ENCODE measurements at places on chromosomes 16 and 17.

- DNase-seq, result no peak
Observed at GRCh38 chr17:67531291-67531690, 154.2 kb downstream of the PITPNC1 start.

GRCh38 chr17:12667299-12667958, 1.7 kb downstream of the MYOCD start:
- DNase-seq, result no peak

GRCh38 chr16:72171236-72171635, 719 bp downstream of the PMFBP1 start:
- no peak for DNase-seq

- DNase-seq, result no peak
Observed at GRCh38 chr16:24571096-24571495, 31.7 kb downstream of the RBBP6 start.

- DNase-seq, result no peak
Observed at GRCh38 chr17:59493867-59494266, 71.5 kb upstream of the DHX40 start.

DNA sequence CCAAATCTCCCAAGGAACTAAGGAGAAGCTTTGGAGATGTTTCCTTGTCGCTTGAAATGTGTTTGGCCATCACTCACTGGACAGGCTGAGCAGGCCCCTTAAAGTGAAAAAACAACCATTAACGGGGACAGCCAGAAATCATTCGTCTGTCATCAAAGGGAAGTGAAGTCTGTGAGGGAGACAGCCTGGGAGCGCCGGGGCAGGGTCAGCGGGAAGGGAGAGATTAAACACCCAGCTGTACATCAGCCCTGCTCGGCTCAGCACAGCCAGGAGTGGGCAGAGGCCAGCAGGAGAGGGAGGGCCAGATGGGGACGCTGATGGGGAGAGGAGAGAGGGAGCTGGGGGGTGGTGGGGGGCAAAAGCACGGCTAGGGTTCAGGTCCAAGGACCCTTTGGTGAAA, 105.1 kb downstream of the SDK2 start:
- DNase-seq, result no peak

DNA sequence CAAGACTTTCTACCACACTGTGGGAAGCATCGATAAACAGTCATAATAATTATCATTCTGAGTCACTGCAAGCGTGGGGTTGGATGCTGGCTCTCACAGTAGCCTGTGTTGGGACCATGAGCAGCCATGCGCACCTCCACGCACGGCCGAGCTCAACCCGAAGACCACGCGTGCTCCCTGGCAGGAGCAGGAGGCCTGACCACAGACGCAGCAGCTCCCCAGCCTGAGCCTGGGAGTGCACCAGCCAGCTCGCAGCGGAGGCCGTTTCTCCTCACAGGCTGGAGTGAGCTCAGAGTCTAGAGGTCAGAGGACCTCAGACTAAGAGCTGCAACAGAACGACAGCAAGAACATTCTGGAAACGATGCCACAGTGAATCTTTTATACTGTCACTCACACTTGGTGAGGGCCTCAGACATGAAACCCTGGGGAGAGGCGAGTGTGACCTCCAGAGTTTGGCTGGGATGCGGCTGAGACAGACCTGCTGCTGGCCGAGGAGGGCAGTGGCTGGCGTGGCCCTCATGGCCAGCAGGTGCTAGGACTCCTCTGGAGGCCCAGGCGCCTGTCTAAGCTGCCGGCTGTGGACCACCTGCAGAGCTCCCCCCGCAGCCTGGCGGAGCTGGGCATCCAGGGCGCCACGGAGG, 6.0 kb downstream of the NDUFAF8 start:
- DNase-seq, result no peak

DNA sequence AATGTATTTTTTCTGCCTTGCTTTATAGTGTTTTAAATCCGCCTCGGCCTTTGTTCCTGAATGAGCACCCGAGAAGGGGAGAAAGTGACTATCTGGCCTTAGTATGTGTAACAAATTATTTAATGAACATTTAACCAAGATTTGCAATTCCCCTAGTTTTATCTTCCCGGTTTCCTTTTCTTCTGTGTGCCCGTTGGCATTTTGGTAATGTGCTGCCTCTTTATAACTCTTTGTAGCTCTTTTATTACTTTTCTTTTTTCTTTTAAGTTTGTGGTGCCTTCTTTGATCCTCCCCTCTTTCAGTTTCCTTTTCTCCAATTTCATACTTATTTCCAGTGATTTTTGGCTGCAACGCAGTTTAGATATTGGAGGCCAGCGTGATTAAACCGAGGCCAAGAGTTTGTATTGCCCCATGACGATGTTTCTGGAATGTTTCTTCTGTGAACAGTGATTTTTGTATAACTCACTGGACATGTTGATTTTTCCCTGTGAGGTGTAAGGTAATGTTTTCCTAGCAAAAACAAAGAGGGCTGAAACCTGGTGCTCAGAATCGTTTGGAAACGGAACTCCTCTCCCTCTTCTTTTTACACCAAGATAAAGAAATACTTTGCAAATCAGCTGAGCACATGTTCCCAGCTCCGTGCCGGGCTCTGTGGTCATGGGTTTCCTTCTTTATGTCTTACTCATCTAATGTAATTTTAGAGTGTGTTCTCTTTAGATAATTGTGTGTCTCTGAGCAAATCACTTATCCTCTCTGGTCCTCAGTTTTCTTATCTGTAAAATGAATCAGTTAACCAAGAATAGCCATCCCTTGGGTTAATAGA, 344.3 kb downstream of the WWOX start:
- DNase-seq, result no peak

DNA sequence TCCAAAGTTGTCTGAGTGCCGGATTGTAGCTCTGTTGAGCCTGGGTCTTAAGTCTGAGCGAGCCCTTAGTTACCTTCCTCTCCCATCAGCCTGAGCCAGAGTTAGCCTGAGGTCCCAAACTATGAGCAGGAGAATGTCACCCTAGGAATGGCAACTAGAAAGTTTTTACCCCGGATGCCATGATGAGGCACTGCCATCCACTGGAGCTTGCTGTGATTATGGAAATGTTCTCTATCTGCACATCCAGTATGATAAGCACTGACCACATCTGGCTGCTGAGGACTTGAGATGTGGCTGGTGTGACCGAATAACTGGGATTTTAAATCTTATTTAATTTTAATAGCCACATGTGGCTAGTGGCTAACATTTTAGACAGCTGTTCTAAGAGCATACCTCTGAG, 550.0 kb downstream of the CDH13 start:
- no peak for DNase-seq

- DNase-seq, result no peak
Observed at GRCh38 chr17:48455791-48456190, 25.8 kb upstream of the SKAP1 start.

GRCh38 chr16:2398520-2398919, 30.7 kb upstream of the CCNF start:
- DNase-seq, result no peak

DNA sequence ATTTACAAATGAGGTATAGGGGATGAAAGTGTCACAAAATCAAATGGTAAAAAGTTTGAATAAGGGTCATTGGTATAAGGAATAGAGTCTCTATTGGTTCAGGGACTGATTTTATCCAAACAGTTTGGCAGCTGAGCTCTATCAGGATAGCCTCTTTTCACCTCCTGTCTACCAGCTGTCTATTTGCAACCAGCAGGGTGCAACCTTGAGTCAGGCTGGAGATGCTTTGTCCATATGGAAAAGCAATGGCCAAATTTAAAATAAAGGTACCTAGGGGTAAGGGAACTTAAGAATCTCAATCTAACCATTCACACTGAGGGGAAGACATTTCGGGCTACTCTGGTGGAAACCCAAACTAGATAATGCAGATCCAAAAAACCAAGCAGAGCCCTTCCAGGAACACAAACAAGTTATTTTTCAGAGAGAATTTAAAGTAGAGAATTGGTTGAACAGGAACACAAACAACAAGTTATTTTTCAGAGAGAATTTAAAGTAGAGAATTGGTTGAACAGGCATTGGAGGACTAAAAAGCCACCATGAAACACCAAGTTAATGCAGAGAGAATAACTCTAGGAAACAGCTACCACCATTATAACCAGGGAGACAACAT, 12.6 kb upstream of the CA10 start:
- DNase-seq, result no peak

DNA sequence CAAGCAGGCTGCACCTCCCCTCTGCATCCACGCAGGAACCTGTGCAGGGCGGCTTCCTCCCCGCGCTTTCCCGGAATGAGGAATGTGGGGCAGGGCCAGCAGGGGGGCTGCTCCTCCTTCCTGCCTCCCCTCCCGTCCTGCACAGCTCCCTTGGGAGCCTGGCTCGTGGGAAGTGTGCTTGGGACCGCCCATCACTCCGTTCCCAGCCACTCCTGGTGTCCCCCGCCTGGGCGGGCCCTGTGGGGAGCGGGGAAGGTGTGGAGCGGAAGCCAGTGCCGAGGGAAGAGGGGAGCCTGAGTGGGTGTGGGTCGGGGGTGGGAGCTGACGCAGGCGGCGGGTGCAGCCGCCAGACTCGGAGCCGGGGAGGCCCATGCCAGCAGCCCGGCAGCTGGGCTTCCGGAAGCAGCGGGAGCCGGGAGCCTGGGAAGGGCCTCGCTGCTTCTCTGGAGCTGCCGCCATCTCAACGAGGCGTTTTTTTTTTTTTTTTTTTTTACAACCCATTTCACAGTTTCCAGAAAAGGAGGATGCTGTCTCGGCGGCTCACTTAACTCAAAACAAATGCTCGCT, 24.1 kb downstream of the BAHCC1 start:
- DNase-seq, result no peak

GRCh38 chr17:29248845-29249244, 2.2 kb downstream of the CRYBA1 start:
- DNase-seq, result no peak

- no peak for DNase-seq
Observed at GRCh38 chr16:72963533-72964315, 84.2 kb downstream of the ZFHX3 start.

DNA sequence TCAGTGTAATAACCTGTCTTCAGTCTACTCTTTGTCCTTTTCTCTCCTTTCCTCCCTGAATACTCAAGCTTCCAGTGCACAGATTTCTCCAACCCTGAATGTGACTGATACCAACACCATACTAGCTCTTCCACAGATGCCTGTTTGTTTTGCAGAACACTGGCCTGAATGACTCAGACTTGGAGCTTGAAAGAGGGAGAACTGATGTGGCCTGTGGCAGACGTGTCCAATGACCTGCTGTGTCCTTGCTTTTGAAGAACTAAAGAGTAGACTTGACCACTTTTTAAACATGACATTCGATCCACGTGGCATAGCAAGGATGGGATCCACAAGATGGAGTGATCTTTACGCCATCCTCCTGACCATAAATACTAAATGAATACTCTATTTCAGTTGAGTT, 361.0 kb downstream of the WWOX start:
- DNase-seq, result no peak

- no peak for DNase-seq
Observed at GRCh38 chr16:72201387-72201786, 29.4 kb upstream of the PMFBP1 start.

DNA sequence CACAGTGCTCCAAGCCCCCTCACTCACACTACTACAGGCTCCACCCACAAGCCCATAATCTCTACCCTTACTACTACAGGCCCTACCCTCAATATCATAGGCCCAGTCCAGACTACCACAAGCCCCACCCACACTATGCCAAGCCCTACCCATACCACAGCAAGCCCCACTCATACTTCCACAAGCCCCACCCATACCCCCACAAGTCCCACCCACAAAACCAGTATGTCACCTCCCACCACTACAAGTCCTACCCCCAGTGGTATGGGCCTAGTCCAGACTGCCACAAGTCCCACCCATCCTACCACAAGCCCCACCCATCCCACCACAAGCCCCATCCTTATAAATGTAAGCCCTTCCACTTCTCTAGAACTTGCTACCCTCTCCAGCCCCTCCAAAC, 13.8 kb downstream of the RIPOR1 start:
- DNase-seq, result peak; percentile 60

DNA sequence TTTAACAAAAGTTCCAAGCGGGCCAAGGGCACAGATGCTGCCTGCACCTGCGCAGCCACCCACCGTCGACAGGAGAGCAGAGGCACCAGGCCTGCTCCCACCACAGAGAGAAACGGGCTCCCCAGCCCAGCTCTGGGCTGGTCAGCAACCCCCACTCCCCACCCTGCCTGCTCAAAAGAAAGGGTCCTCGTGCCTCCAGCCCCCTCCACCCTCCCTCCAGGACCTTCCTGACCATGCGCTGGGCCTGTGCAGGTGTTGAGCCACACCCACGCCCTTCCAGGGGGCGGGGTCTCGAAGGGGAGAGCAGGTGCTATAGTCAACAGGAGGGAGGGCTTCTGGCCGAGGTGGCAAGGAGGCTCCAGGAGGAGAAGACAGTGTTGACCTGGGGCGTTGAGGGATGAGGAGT, 25.3 kb downstream of the ZNF778 start:
- no peak for DNase-seq

DNA sequence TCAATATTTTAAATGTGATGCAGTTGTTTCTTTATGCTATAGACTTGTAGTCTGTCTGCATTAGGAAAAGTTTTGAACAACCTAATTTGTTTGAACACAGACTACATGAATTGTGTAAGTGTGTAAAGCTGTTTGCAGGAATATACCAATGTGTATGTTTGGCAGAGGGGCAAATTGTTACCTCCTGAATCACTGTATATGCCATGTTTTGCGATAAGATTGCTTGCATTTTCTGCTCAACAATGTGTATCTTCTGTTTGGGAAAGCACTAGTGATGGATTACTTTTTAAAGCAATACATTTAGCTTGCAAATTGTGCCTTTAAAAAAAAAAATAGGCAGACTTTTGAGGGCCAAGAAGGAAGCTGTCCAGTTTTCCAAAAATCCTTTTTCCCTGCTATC, 14.6 kb downstream of the RBBP6 start:
- no peak for DNase-seq

- no peak for DNase-seq
Observed at GRCh38 chr17:78726513-78726912, 55.6 kb downstream of the CYTH1 start.

- DNase-seq, result no peak
Observed at GRCh38 chr16:87324411-87325275, 7.5 kb upstream of the C16orf95 start.

- DNase-seq, result no peak
Observed at GRCh38 chr16:3971261-3971660, 90.7 kb upstream of the CREBBP start.

DNA sequence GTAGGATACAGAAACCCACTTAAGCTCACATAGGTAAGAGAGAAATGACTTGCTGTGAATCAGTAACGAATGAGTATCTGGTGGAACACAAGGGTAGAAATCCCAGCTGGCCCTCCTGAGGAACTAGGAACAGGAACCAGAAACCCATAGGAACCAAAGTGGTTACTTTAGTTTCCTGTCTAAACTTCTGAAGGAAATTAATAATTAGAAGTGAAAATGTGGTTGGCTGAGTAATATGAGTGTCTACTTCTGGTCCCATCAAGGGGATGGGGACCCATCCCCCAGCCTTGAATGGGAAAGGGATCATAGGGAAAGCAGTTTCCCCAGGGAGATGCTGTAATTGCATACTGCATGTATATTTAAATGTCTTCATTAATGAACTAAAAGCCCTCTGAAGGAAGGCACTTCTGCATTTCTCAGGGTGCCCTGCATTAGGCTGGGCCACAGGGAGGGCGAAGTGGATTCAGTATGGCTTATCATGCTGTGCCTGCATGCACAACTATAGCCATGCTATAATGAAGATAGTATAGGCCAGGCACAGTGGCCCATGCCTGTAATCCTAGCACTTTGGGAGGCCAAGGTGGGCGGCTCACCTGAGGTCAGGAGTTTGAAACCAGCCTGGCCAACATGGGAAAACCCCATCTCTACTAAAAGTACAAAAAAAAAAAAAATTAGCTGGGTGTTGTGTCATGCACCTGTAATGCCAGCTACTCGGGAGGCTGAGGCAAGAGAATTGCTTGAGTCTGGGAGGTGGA, 45.6 kb downstream of the CYB5B start:
- no peak for DNase-seq

- DNase-seq, result no peak
Observed at GRCh38 chr16:85354686-85355514, 242.6 kb upstream of the CIBAR2 start.

Measured in stimulated activated CD8-positive, alpha-beta memory T cell treated with anti-CD3 and anti-CD28 coated beads, Interleukin-15, amount 100 ng/mL, for 48 hours (primary cell).